Progenitor cell of endocrine pancreas (in vitro differentiated cells): ENCODE measurements at places on chromosomes 11 and 22.

- no peak for DNase-seq
Observed at GRCh38 chr11:36295926-36296325, at the start of gene PRR5L. Gene PRR5L (plus strand): TSS chr11:36296288. CDS start chr11:36401122, 104,834 bp downstream.

- DNase-seq = no peak
Observed at GRCh38 chr11:9771071-9771511, 107.2 kb downstream of the SWAP70 start.

GRCh38 chr11:113928311-113928710, 23.7 kb downstream of the HTR3B start:
- DNase-seq = no peak

GRCh38 chr22:23580576-23581259, 628 bp upstream of the IGLL1 start:
- DNase-seq = no peak

DNA sequence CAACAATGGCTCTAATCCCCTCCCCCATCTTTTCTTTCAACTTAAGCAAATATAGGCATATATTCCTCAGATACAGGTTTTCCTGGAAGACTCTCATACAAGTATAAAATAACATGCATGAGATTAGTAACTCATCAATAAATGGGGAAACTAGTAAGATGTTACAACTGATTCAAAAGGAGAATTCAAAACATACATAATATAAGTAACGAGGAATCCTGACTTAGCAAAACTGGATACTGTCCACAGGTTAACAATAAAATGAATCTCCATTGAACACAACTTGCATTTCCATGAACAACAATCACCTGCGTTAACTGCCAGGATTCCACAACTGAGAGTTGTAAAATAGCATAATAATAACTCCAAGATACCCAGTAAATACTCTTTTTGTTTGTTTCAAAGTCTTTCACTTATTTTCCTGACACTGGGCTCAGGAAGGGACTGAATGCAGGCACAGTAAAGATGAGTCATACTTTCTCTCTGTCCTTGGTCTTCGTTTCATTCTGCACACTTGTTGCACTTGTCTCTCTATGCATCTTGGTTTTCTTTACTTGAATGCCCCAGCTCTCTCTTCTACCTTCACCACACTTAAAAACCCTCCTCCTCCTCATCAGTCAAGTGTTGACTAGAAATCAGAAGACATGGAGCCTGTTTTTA, 8.1 kb downstream of the APIP start:
- DNase-seq = no peak

DNA sequence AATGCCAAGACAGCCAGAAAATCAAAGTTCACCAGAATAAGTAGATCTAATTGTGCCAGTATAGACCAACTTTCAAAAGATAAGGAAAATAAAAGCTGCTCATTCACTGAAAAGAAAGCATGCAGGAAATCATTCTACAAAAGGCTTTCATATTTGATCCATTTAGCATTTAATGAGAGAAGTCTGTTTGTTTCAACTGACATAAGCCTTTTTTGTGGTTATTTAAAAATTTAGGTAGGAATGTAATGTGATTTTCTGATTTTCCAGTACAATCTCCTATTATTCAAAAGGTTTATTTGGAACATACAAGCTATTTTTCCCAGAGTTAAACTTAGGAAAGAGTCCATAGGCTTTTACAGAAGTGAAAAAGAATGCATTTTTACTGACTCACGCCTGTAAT, 92.7 kb downstream of the SBF2 start:
- no peak for DNase-seq

DNA sequence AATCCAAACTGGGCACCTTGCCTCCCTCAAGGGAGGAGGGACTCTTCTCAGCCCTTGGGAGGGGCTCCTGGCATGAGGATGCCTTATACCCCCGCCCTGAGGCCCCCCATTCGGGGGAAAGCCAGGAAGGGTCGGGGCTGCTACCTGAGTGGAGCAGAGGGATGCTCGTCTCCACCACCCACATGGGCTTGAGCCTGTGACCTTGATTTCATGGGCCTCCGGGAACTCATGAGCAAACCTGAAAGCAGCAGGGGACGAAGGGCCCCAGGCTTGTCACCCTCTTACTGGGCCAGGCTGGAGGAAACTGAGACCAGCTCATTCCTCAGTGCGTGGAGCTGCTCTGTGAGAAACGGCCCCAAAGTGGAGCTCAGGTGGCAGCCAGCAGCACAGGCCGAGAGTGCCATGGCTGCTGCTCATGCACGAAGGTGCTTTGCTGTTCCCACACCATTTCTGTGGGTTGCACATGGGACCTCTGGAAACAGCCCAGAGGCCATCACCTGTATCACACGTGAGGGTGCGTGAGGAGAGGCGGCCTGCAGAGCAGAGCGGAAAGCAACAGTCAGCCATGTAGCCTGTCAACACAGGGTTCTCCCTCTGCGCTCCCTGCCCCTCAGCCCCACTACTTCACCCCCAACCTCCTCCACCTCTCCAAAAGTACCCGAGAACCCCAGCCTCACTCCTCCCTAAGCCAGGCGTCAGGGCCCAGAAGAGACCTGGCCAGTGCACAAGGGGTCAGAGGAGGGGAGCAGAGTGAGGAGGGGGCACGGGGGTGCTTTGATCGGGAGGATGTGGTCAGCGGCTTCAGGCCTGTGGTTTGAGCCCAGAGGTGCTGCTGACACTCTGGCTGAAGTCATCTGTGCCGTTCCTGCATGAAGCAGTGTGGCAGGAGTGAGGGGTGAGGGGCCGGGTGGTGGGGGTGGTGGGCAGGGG, 14.1 kb upstream of the IL2RB start:
- no peak for DNase-seq

- peak; percentile 55 for DNase-seq
Observed at GRCh38 chr11:120303004-120303637, 22.0 kb upstream of the TLCD5 start.

DNA sequence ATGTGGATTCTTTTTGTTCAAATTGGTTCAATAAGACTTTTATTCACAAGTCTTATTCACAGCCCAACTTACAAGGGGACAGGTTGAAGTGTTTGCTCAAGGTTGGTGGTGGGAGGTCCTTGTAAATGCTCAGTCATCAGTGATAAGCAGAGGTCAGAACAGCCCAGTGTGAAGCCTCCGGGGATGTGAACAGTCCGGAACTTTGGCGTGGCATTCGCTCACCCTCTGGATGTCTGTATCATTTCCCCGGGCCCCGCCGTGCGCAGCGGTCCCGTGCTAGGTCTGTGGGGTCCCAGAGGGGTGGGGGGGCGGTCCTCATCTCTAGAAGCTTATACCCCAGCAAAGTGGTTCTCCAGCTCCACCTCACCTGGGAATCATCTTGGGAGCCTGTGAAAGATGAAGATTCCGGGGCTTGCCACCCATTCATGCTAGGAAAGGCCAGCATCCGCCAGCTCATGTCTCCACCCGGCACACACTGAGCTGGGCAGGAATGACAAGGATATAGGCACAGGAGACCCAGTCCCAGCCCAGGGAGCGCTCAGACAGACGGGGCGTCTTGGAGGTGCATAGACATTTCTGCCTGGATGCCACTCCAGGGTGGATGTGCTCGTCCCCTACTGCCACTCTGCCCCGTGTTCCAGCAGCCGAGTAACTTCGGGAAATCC, 327.5 kb downstream of the TBC1D22A start:
- DNase-seq = no peak

DNA sequence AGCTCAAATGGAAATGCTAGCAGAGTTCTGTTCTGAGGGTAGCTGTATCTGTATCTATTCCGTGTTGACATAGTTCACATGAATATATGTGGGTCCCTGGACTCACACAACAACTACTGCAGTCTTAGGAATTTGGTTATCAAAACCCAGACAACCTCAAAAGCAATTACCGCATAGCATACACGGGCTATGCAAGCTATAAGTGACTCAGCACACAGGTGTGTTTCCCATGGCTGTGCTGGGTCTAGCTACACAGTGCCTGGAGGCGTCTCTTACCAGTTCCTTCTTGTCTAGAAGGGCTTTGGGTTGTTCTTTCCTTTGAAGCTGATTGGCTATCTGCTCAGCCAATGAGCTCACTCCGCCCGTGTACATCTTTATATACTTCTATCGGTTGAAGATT, 98.2 kb upstream of the BID start:
- no peak for DNase-seq

DNA sequence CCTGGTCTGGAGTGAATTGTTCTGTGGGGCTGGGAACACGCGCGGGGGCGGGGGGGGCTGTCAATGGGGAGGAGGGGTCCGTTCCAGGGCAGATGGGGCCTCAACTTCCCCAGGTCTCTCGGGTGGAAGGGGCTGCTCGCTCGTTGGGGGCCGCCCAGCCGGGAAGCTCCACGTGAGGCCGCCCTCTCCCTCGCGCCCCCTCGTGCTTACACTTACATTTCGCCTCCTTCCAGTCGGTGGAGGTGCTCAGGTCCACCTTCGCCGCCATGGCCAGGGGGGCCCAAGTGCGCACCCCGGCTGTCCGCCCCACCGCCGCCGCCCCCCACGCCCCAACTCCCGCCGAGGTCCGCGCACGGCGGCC, 452 bp downstream of the MACROD1 start:
- DNase-seq = peak; percentile 37

DNA sequence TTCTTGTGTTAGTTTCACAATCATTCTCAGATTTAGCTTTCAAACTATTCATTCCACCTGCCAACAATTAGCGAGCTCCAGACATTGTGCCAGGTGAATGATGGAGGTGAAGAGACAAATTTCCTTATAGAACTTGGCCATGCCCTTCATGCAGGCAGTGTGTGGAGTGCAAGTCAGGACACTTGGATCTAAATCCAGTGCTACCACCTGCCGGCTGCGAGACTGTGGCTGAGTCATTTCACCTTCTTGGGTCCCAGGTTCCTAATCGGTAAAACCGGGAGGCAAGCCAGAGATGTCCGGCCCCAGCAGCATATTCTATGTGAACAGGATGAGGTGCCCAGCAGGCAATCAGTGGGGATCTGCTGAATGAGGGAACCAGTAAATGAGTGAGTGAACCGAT, 18.6 kb upstream of the EHF start:
- no peak for DNase-seq

DNA sequence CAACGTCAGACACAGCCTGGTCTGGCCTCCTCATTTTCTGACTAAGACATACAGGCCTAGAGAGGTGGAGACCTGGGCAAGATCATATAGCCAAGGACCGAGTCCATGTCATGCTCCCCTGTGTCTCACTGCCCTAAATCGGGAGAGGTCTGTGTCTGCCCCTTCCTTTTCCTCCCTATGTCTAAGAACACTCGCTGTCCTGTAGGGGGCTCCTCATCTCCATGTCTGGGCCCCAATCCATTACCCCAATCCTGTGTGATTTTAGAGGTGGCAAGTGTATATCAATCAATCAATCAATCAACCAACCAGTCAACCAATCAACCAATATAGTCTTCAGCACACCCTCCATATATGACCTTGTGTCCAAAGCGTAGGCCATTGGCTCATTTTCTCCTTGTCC, 125.7 kb downstream of the KIRREL3 start:
- no peak for DNase-seq

DNA sequence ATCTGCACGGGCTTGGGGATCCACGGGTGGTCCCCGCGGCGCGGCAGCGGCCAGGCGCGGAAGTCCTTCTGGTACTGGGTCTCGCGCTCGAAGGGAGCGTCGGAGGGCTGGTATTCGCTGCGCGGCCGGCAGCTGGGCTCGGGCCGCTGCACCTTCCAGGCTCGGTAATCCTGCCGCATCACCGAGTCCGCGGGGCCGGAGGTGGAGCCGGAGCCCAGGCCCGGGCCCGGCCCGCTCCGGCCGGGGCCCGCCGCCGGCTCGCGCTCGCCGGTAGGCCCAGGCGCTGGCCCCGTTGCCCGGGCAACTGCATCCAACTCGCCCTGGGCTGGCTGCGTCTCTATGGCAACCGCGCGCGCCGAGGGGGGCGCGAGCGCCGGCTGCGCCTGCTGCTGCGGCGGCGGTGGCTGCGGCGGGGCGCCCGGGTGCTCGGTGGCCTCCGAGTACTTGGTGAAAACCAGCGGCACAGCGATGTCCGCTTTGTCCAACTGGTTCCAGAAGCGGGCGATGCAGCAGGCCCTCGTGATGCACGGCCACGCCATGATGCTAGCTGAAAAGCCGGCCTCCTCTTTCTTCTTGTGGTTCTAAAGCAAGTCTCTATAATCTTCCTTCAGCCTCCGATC, 897 bp downstream of the MAP6 start:
- peak; percentile 56 for DNase-seq

GRCh38 chr11:71548716-71549151, 514 bp downstream of the KRTAP5-9 start:
- no peak for DNase-seq

GRCh38 chr11:45660729-45661438, 4.5 kb downstream of the CHST1 start:
- no peak for DNase-seq

DNA sequence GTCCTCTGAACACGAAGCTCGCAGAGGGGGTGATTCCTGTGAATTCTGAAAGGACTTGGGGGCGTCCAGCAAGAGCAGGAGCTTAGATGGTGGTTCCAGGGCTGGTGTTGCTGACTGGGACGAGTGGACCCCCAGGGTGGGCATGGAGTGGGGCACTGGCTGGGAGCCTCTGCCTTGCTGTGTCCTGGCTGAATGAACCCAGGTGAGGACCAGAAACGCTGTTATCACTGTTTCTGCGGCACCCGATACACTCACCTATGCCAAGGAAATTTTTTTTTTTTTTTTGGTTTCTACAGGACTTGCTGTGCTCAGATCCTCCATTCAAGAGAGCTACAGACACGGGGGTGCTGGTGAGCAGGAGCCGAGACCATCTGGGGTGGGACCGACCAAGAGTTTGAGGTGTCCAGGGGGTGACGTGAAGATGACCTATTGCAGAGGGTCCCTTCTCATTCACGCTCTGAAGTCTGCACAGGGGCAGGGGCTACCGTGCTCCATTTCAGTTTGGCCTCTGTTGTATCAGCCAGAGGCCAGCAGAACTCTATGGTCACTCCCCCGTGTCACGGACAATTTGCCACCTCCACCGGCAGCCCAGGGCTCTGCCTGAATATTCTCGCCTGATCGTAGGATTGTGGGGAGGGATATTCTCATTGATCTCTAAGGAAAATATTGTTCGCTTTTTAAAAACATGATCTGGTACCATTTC, 3.6 kb downstream of the SMIM38 start:
- no peak for DNase-seq

GRCh38 chr11:8597182-8597581, 3.2 kb upstream of the STK33 start:
- no peak for DNase-seq

DNA sequence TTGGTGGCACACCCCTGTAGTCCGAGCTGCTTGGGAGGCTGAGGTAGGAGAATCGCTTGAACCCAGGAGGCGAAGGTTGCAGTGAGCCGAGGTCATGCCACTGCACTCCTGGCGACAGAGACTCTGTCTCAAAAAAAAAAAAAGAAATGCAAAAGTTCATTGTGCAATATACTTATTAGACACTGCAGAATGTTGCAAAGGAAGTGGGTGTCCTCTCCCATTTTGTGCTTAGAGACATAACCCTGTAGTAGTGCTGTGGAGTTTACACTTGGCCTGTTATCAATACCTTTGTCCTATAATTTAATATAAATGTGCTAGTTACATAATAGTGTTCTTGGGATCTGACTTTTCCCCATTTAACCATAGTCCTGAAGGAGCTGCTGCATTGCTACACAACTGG, 9.4 kb downstream of the BCL2L13 start:
- DNase-seq = no peak

- no peak for DNase-seq
Observed at GRCh38 chr11:113722221-113722620, 16.1 kb upstream of the TMPRSS5 start.

GRCh38 chr11:71995726-71996291, 2.9 kb upstream of the IL18BP start:
- DNase-seq = no peak
